PC-9 (cell line): ENCODE measurements at places on chromosomes 16 and 17.

GRCh38 chr17:4806456-4806776 is 536 bp upstream of the PLD2 start:
- no peak for DNase-seq

DNA sequence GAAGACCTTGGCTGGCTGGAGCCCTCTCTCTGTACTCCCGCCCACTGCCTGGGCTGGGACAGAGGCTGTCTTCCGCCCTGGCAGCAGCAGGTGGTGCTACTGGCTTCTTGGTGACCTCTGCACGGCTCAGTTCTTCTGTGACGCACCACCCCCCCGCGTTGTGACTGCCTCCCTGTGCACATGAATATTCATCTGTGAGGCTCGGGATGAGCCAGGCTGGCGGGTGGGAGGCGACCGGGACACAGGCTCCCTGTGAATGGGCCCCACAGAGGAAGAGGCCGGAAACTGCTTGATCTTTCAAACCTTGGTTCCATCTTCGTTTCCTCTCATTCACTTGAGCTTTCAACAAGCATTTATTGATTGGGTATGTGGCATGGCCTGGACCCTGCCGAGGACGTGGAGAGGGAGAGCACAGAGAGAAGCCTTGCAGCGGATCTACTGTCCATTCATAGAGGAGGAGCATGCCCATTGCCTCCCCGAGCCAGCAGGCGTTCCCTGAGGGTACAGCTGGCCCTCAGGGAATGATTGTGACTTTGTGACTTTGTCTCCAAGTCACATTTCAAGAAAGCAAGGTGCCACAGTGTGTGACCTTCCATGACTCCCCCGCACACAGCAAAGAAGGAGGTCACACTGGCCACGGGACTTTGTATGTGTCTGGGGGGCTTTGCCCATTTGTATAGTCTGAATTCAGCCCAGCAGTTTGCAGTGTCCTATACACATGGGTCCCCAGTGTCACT is 45.0 kb downstream of the B9D1 start:
- no peak for DNase-seq

GRCh38 chr17:57677858-57678257 is 67.2 kb downstream of the CCDC182 start:
- no peak for DNase-seq

GRCh38 chr17:59707149-59707970 is at the start of the genes PTRH2 and VMP1:
Gene PTRH2, minus strand, starts transcription at chr17:59707430. Its CDS starts 9,452 bp downstream, at chr17:59697978.
Gene VMP1, plus strand, starts transcription at chr17:59707654. Its CDS starts 23,793 bp downstream, at chr17:59731447.
- peak; percentile 97 for DNase-seq

DNA sequence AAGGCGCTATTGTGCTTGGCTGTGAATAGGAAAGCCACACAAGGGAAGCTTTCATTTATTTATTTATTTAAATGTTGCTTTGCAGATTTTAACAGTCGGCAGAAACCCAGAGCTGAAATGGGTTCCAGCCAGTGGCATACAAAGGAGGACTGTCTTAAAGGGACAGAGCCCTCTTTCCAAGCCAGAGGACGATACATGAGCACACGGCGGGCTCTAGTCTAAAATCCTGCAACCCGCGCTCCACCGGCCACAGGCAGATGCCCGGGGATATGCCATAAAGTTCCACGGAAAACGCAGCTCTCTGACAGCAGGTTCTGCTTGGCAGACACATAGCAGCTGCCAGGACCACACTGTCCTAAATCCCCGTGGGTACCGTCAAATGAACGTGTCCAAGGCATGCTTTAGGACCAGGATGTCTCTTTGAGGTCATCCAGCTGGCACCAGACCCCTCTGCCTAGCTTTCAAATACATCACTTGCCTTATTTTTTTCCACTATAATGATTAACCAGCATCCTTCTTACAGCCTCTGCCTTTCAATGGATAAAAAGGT is 64.6 kb downstream of the CYTH1 start:
- no peak for DNase-seq

DNA sequence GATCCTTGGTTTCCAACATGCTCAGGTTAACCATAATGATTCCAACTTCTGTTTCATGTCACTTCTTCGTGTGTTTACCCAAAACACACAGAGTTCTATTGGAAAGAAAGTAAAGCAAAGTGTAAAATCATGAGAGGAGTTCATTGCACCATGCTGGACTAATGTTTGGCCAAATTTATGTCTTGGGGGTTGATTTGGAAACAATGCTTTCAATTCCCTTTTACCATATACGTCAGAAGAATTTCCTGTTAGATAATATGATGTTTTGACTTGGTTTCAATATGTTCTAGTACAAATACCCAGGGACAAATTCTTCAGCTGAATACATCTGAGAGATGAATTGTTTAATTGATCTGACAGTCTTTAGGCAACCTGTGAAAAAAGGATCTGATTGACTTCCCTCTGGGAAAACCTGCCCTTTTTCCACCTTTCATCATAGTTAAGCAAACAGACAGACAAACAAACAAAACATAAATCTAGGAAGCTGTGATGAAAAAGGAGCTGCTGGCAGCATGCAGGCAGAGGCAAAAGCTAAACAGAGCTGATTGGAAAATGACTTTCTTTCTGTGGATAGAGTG is 26.0 kb upstream of the MPHOSPH6 start:
- no peak for DNase-seq

DNA sequence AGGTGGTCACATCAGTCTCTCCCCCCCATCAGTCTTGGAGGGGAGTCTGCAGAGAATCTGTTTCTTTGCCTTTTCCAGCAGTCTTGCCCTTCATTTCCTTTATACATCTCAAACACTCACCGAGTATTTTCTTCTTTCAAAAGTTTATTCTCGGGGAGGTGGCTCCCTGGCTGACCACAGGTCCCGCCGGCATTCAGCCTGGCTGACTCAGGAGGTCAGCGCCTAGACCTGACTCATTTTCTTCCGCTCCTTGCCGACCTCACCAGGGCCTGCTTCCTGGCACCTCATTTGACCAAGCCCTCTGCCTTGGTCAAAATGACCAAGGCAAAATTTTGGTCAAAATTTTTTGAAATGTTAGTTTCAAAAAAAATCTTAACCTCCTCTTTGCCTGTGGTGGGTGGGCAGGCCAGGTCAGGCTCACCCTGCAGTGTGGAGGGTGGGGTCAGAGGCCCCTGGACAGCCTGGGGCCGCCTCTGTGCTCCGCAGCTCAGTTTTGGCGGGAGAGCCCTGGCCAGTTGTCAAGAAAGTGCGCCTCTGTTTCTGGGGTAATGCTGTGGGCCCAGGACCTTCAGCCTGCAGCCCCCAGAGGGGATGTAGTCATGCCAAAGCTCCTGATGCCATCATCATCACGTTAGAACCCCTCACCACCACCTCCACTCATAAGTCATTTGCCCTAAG is 165.6 kb downstream of the SPECC1 start:
- DNase-seq, result peak; percentile 84

DNA sequence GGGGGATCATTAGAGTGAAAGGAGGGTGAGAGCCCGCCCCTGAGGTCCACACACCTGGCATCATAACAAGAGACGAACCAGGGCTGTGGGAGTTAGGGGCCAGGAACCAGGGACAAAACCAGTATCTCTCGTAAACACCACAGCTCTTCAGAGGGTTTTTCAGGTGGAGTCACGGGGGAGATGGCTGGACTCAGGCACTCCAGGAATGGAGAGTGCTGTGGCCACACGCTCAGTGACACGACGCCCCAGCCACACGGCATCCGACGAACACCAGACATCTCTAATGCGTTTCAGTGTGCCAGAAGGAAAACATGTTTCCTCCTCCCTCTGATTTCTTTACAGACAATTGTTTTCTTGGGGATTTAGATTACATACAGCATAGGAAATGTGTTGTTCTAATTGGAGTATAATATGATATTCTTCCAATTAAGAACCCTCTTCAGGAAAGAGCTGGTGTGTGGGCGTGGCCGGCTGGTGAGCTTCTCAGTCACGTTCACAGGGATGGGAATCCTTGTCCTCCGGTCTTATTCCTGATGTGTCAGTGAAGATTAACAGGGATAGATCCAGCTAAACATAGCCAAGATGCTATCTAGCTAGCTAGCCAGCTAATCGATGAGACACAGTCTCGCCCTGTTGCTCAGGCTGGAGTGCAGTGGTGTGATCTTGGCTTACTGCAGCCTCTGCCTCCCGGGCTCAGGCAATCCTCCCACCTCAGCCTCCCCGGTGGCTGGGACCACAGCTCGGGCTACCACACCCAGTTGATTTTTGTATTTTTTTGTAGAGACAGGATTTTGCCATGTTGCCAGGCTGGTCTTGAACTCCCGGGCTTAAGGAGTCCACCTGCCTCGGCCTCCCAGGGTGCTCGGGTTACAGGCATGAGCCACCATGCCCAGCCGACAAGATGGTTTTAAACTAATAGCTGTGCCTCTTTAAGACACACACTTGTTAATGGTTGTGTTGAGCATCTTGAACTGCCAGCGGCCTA is 98.6 kb downstream of the BANP start:
- DNase-seq, result no peak

- DNase-seq, result peak; percentile 59
Measured at GRCh38 chr16:22770866-22771265, 43.1 kb upstream of the HS3ST2 start.

GRCh38 chr16:88834670-88835069 is 22.1 kb downstream of the GALNS start:
- DNase-seq, result no peak

GRCh38 chr17:31095236-31096105 is 694 bp downstream of the NF1 start:
- DNase-seq, result peak; percentile 43

DNA sequence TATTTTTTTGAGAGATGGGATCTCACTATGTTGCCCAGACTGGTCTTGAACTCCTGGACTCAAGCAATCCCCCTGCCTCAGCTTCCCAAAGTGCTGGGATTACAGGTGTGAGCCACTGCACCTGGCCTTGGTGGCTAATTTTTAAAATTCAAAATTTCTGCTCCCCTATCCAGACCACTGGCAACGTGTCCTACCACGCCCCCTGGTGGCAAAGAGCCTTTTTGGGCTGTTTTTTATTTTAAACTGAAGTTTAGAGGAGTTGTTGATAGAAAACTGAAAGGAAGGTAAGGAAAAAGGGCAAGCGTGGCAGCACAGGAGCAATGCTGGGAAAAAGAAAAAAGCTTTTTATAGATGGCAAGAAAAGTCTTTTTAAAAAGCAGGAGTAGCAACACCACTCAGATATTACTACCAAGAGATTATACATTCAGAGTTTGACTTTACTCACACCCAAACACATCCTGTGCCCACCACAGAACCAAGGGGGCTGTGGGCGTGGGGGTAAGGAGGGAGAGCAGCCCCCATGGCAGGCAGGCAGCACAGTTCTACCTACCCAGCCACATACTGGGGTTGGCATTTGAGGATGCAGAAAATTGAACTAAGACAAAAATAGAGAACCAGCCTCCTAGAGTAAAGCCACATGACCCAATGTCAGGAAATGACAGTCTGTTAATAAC is 4.2 kb upstream of the MXRA7 start:
- DNase-seq, result peak; percentile 61

GRCh38 chr16:181565-182021 is 1.3 kb downstream of the HBQ1 start:
- DNase-seq, result no peak

GRCh38 chr16:72829846-72830775 is 217.8 kb downstream of the ZFHX3 start:
- DNase-seq, result no peak

- no peak for DNase-seq
Measured at GRCh38 chr17:83109386-83109785, 30.0 kb downstream of the METRNL start.

DNA sequence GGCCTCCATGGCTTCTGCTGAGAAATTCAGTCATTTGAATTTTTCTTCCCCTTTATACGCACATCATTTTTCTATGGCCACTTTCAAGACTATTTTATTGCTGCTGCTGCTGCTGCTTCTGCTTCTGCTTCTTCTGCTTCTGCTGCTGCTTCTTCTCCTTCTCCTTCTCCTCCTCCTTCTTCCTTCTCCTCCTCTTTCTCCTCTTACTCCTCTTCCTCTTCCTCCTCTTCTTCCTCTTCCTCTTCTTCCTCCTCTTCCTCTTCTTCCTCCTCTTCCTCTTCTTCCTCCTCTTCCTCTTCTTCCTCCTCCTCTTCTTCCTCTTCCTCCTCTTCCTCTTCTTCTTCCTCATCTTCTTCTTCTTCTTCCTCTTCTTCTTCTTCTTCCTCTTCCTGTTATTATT is 22.4 kb downstream of the CPD start:
- DNase-seq, result no peak

DNA sequence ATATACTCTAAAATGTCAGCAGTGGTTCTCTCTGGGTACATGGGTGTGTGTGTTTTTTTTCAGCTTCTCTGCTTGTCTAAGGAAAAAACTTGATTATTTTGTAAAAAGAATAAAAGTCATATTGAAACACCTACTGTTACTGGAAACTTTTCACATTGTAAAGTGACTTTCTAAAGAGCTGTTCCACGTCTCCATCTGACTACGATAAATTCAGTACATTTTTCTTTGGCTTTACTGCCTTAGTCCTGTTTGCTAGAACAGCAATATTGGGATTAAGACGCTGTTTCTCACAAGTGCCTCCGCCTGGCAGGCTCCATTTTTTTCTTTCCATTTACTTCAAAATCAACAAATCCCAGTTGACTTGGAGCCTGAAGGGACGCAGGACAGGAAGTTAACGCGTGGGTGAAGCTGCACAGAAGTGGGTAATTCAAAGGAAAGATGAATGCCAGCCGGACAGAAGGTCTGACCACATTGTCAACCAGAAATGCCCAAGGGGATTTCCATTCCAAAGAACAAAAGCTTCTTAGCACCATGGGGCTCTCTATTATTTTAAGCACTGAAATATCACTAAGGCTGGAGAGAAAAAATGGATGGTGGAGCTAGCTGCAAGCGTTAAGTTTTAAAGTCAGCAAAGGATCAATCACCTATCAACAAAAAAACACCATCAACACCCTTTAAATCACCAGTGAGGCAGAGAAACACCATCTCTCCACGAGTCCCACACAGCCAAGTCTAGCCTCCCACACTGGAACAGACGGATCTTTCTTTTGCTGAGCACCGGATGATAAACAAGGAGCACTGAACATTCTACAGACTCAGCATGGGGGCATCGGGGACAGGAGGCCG is 8.4 kb downstream of the GLOD4 start:
- no peak for DNase-seq

GRCh38 chr16:69112285-69113129 is 7.1 kb downstream of the HAS3 start:
- no peak for DNase-seq

- DNase-seq, result no peak
Measured at GRCh38 chr16:54116124-54116655, 170.4 kb downstream of the IRX3 start.

- DNase-seq, result no peak
Measured at GRCh38 chr16:65038100-65038499, 83.8 kb downstream of the CDH11 start.

DNA sequence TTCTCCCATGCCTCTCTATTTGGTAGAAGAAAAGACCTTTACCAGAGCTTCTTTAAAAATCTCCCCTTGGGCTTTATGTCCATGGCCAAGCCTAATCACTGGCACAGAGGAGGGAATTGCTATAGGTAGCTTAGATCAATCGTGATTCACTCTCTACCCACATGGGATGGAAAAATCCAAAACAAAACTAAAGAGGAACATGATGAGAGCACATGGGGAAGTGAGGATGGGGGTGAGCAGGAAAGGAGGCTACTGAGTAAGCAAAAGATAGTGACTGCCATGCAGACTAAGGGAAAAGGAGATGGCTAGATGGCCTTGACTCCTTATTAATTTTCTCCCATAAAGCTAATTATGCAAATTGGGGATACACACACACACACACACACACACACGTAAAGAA is 201.2 kb downstream of the HS3ST3A1 start:
- no peak for DNase-seq

- DNase-seq, result peak; percentile 84
Measured at GRCh38 chr17:58703137-58703915, 10.9 kb downstream of the RAD51C start.

- no peak for DNase-seq
Measured at GRCh38 chr17:51682115-51682514, 421.8 kb downstream of the UTP18 start.
